ENCODE measurements at places on chromosomes 4 and X. TPM values are rescaled to one million over a fixed set of nuclear protein-coding genes. Genes with fewer than 3 reads are reported as not detected.

The SSX3 gene
- not detected for total RNA-seq

- no peak for DNase-seq
Measured at GRCh38 chr4:123651536-123652180, 255.1 kb downstream of the SPRY1 start.

The ENPEP gene
- 1.4 TPM for total RNA-seq

The HTN1 gene
- not detected for total RNA-seq

- DNase-seq, result no peak
Measured at GRCh38 chr4:99102634-99103033, 14.0 kb upstream of the ADH5 start.

The ATOH1 gene
- total RNA-seq, result 0.36 TPM

DNA sequence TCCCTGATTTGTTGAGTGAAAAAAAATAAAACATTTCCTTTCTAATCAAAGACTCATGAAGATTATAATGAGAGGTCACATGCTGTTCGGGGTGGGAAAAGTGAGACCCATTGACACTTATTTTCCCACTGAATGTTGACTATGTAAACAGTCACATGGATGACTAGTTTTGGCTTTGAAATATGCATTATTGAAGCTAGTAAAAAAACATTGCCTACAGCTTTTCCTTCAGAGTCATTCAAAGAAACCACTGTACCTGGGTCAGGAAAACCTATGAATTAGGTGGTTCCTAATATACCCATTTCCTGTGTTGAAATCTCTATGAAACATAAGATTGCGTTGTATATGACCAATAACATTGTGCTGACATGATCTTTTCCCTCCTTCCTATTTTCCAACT, 251.2 kb downstream of the CFAP299 start:
- no peak for DNase-seq

GRCh38 chrX:76931518-76931917, 504.0 kb downstream of the MAGEE1 start:
- DNase-seq, result no peak

- DNase-seq, result no peak
Measured at GRCh38 chr4:8613421-8614364, 21.1 kb downstream of the CPZ start.

DNA sequence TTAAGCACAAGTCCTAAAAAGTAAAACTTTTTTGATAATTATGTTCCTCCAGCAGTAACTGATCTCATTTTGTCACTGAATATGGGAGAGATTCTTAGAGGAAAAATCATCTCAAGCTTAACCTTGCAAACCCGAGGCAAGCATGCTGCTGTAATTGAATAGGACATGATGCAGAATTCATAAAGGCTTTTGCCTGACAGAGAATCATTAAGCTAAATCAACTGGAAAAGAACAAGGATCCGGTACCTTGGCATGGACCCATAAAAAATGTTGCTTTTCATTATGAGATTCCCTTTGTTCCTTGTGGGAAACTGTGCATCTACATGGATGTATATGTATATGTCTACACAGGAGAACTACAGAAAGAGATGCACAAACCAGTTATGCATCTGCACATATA, 149.1 kb downstream of the PAPSS1 start:
- DNase-seq, result no peak

DNA sequence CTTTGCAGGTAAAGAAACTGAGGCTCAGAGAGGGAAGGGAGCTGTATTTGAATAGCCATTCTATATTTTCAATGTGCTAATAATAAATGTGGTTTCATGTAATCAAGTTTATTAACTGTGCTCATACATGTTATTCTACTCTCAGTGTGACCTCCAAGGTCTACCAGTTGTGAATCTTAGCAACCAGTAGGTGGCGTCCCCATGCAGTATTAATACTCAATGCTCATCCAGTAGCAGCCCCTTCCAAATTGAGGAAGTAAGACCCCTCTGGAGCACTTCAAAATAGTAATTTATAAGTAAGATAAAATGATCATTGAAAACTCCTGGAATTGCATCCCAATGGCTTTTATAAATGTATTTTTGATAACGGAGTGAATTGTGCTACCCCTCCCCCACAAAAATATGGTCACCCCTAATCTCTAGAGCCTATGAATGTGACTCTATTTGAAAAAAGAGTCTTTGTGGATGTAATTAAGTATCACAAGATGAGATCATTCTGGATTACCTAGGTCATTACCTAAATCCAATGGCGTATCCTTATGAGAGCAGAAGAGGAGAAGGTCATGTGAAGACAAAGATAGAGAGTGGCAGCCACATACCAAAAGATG, 20.4 kb upstream of the SEPSECS start:
- no peak for DNase-seq

The FRMPD4 gene
- 0.10 TPM for total RNA-seq

DNA sequence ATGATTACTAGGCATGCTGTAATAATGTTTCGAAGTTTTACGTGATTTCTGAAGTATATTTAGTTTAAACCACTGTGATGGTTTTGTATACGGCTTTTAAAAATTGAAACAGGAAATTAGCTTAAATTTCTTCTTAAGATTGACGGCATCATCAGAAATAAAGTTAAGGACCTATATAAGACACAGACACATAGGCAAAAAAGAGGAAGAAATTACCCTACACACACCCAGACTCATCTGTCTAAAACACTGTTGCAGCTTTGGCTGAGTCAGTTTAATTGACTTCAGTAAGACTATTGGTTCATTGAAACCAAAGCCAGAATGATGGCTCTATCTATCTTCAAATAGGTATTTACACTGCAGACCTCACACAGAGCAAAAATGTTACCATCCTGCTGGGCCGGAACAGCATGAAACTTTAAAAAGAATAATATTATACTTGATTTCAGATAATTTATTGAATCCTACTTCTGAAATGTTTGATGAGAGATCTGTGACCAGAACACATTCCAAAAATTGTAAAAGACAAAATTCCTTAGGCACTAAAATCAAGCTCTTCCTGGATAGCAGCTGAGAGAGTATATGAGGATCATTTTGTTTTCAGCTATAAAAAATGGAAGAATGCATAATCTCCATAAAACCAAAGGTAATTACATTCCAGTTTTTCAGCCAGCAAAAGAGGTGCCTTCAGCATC, 4.5 kb downstream of the HHIP start:
- no peak for DNase-seq

The AVPR2 gene
- total RNA-seq, result not detected

- DNase-seq, result no peak
Measured at GRCh38 chrX:133516686-133517085, 101.4 kb upstream of the GPC4 start.

DNA sequence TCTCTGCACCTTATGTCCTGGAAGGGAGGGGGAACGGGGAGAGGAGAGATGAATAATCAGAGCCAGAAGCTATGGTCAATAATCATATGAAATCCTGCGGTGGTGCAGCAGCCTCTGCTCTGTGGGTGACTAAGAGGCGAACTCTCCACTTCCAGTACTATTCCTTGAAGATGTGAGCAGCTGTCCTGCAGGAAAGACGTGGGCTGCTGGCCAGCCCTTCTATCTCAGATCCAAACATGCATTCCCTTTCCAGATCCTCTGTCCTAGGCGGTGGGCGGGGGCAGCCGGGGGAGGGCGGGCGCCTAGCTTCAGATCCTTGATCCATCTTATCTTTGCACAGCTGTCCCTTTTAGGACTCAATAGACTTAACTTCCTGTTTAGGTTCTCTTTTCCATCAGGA, 34.5 kb downstream of the SPINK2 start:
- DNase-seq, result no peak

GRCh38 chrX:16819634-16820033, 33.4 kb downstream of the TXLNG start:
- DNase-seq, result no peak

The ODAPH gene
- not detected for total RNA-seq

The TACR3 gene
- total RNA-seq, result 0.29 TPM

- no peak for DNase-seq
Measured at GRCh38 chrX:133530960-133531359, 115.7 kb upstream of the GPC4 start.

The FDCSP gene
- not detected for total RNA-seq

- DNase-seq, result no peak
Measured at GRCh38 chr4:119659576-119659975, 31.0 kb upstream of the PDE5A start.

- no peak for DNase-seq
Measured at GRCh38 chr4:187478292-187479140, 517.1 kb upstream of the ZFP42 start.

The SRPK3 gene
- total RNA-seq, result not detected

- DNase-seq, result peak; percentile 24
Measured at GRCh38 chrX:19514791-19515614, at the start of gene MAP3K15. Gene MAP3K15, minus strand, starts transcription at chrX:19515508. Its CDS starts 247 bp downstream, at chrX:19515261.

The UGT2B15 gene
- 0.57 TPM for total RNA-seq

The KLB gene
- 0.43 TPM for total RNA-seq

DNA sequence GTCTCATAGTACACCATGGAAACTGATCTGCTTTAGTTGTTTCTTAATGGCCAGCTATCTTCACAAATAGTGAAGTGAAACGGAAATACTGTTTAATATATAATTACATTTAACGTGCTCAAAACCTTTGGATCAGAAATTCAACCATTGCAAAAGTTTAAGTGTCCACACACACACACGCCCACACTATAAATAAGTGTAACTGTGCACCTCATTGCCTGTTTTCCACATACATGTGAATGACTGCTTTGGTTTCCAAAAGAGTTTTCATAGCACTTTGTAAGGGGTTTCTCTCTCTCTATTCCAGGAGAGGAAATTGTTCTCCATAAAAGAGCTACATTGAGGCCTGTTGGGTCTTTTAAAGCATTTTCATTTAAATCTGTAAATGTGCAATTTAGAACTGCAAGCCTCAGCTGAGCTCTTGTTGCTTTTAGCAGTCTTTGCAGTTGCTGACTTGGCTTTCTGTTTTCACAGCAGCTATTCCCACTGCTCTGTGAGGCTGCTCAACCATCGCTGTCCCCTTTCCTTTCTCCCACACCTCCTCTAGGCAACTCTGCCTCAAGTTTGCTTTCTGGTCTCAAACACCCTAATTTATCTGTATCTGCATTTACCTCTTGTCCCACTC, 94.5 kb downstream of the RAPGEF2 start:
- no peak for DNase-seq

The SOD3 gene
- total RNA-seq, result 6.2 TPM

DNA sequence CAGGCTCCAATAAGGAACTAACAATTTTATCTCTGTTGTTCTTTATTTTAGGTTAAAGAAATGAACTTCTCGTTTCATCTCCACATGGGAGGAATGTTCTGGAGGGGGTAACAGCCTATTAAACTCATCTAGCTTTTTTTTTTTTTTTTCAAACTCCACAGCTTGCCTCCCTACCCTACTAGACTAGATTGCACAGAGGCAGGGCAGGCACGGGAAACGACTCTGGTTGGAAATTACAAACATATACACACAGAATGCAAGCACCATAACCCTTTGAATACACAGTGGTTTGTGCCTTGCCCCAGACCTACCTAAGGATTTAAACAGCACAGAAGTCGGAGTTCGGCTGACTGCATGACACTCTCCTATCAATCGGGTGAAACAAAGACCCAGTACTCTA, 2.7 kb downstream of the MECP2 start:
- DNase-seq, result no peak

The PLP1 gene
- 0.46 TPM for total RNA-seq

DNA sequence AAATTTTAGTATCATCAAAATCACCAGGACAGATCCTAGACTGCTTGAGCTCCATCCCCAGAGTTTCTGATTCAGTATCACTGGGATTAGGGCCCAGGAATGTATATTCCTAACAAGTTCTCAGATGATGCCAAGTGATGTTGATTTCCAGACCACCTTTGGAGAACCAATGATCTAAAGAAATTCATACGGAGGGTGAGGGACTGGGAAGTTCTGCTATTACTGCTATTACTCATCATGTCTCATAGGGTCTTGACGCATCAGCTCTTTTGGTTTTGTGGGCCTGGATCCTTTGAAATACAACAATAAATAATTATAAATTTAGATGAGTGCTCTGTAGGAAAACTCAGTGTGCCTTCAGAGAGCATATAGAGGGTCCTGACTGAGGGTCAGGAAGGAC, 59.8 kb upstream of the LGI2 start:
- no peak for DNase-seq

DNA sequence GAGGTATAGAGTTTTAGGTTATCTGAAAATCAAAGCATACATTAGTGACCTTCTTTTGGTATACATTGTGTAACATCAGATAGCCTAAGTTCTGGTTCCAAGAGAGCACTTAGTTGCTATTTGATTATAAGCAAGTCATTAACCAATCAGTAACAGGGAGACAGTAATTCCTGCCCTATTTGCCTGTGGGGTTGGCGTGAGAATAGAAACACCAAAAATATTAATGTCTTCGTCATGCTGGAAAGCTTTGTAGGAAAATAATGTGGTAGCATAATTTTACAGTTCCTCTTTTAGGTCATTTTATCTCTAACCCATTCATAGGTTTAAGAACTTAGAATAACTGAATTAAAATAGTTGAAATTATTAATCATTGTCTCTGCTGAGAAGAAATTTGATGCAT, 37.8 kb downstream of the NPNT start:
- DNase-seq, result no peak

The CLDN34 gene
- 0.42 TPM for total RNA-seq

- DNase-seq, result no peak
Measured at GRCh38 chrX:40080894-40081678, 16.7 kb downstream of the BCOR start.

DNA sequence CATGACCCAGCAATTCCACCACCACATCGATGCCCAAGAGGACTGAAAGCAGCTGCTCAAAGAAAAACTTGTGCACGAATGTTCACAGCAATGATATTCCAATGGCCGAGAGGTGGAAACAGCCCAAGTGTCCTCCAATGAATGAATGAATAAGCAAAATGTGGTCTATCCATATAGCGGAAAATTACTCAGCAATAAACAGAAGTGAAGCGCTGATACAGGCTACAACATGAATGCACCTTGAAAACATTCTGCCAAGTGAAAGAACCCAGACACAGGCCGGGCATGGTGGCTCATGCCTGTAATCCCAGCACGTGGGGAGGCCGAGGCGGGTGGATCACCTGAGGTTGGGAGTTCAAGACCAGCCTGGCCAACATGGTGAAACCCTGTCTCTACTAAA, 5.2 kb upstream of the SLC2A9 start:
- DNase-seq, result no peak

GRCh38 chrX:29397506-29397905, 810.3 kb downstream of the IL1RAPL1 start:
- no peak for DNase-seq

- no peak for DNase-seq
Measured at GRCh38 chr4:141573678-141574077, 62.7 kb upstream of the IL15 start.

DNA sequence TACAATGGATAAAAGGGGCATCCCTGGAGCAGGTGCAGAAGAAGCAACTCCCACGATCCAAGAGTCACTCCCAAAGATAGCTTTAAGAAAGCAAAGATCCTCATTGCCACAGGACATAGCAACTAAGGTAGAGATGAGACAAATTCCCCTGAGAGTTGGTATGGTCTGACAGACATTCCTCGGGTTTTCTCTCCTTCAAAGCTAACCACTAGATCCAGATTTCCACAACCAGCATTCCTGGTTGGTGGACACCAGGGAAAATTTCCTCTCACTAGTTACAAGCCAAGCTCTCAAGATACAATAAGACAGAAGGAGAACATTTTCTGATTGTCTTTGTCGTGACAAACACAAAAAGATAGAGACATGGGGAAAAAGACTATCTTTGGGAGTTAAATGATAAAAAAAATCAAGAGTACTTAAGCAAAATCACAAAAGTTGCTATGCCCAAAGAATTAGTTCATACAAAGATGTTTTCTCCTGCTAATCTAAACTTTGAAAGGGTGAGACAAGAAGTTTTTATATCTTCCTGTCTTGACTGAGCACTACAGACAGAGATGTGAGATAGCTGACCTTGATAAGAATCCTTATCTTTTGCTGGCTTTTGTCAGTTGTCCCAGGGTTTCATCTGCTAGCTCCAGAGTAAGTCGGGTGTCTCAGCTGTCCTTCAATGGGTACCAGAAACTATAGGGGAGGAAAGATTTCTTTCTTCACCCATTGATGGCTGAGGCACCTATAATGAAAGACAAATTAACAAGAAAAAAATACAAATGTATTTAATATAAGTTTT, 200.5 kb downstream of the CENPC start:
- no peak for DNase-seq
